NB4 (cell line): ENCODE measurements at places on chromosomes 5 and 9.

DNA sequence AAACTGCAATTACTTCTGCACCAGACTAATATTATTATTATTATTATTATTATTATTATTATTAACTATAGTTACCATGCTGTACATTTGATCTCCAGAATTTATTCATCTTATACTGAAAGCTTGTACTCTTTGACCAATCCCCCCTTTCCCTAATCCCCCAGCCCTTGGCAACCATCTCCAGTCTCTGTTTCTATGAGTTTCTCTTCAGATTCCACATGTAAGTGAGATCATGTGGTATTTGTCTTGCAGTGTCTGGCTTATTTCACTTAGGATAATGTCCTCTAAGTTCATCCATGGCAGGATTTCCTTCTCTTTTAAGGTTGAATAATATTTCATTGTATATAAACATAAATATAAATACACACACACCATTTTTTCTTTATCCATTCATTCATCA, 287.0 kb upstream of the DAB2 start:
- DNase-seq: no peak

GRCh38 chr5:172541773-172542136, 87.4 kb upstream of the SH3PXD2B start:
- DNase-seq: no peak

- peak; percentile 32 for DNase-seq
These were observed 17.0 kb downstream of the SWI5 start for GRCh38 chr9:128293091-128293490.

DNA sequence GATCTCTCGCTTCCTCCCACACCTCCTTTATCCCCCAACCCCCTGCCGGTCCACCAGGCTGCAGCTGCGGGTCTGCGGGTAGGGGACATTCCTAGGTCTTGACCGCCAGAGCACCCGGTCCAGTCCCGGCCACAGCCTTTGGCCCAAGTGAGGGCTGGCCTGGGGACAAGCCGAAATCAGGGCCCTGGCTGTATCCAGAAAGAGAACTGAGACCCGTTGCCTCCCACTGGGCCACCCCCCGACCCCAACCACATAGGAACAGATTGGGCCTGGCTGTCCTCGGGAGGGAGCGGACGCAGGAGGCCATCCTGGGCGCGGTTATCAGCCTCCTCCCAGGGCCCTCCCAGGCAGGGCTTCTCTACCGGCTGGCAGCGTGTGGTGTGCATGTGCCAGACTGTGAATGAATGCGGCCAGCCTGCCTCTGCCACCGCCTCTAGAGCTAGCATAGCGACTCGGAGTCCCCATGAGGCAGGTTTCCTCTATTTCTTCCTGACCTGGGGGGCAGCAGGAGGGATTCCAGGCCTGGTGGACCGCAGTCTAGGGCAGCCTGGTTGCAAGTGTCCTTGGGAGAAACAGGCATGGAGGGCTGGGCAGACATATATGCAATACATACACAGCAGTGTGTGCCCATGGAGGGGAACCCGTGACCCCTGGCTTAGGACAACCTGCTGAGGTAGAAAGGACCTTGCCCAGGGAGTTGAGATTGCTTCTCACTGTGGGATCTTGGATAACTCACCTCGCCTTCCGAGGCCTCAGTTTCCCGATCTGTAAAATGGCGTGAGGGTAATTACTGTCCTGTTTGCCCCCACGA, 1.2 kb downstream of the N4BP3 start:
- DNase-seq: peak; percentile 40

DNA sequence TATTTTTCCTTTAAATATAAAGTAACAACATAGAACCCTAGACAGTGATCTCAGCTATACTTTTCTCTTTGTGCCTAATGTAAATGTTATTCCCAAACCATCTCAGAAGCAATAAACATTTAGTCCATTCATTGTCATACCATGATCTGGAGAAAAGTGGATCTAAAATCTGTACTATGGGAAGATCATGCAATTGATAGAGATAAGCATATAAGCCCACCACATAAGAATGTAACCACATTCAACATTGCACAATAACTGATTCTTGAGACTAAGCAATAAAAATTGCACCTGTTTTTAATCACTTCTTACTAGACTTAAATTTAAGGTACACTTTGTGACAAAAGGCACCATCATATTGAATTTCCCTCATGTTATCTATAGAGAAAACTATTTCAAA, 1403.0 kb upstream of the C9orf72 start:
- DNase-seq: no peak

GRCh38 chr5:177487975-177488374, 9.4 kb downstream of the PDLIM7 start:
- peak; percentile 62 for DNase-seq

DNA sequence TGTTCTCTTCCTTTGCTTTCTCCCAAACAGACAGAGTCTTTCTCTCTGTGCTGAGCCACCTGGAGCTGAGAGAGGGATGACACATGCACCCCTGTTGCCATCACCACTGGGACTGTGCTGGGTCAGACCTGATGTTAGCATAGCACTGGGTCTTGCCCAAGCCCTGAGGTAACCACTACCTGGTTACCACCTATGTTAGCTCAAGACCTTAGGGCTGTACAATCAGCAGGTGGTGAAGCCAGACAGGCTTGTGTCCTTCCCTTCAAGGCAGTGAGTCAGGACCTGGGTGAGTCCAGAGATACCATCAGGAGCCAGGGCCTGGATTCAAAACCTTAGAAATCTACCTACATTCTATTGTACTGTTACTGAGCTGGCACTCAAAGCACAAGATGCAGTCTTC, 32.1 kb downstream of the FST start:
- DNase-seq: no peak

DNA sequence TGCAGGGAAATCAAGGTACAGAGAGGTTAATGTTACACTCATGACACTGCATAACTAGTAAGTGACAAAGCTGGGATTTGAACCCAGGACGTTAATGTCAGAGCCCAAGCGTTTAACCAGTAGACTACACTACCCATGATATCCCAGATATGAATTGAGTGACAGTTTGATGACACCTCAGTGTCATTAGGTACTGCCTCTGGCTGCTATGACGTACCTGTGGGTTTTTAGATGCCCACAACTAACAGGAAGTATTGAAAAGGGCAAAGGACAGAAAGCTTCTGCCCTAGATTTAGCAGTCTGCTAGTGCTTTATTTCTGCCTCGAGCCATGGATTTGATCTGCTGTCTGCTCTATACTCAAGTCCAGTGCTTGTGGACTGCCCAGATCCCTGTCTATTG, 56.2 kb downstream of the GLRA1 start:
- DNase-seq: no peak

DNA sequence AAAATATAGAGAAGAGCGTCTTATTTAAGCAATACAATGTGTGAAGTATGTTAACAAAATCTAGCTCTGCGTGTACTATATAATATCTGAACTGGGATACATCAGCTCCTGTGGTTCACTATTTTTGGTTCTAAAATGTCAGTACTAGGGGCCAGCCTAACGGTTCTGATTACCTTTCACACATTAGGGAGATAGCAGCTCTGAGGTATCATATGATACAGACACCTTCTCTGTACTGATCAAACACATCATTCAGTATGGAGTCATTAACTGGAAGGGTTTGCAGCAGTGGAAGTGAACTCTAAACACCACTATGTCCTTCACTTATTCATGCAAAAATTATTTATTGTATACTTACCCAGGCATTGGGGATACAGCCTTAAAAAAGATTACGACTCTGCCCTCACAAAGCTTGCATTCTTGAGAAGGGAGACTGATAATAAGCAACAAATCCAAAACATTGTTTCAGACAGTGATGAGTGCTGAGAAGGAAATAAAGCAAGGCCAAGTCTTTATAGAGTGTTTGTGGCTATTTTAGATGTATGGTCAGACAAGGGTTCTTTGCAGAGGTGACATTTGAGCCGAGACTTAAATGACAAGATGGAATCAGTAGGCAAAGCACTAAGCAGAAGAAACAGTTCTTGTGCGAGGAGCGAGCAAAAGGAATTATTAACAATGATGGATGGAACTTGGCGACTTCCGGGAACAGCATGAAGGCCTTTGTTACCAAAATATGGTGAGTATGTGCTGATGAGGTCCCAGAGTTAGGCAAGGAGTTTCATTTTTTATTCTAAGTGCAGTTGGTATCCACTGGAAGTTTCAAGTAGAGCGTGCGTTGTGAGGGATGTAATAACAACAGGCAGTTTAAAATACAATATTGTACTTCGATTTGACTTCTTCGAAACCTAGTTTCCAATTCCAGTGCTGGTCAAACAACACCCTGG, 1.8 kb upstream of the LNPEP start:
- DNase-seq: peak; percentile 12

DNA sequence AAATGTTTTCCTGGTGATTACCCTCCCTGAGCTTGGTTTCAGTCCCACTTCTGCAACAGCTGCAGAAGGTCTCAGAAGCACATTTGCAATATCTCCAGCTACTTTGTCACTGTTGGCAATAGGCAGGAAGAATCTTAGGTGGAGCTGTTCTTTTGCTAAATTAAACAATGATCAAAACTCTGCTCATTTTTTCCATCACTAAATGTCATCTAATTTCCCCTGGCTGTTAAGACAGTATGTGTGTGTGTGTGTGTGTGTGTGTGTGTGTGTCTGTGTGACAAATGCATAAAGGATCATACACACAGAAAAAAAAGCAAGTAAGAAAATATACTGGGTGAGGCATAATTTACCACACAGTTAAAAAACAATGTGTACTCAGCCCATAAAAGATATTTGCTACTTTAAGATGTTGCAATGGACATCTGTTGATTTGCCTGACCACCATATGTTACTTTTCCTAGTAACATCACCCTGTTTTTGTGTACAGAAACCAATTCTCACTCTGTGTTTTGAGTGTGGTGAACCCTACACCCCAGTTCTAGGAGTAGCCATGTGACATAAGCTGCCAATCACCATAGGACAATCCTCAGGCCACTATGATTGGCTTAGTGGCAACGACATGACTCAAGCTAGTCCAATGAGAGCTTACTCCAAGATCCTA, 572.6 kb upstream of the CLINT1 start:
- peak; percentile 19 for DNase-seq

DNA sequence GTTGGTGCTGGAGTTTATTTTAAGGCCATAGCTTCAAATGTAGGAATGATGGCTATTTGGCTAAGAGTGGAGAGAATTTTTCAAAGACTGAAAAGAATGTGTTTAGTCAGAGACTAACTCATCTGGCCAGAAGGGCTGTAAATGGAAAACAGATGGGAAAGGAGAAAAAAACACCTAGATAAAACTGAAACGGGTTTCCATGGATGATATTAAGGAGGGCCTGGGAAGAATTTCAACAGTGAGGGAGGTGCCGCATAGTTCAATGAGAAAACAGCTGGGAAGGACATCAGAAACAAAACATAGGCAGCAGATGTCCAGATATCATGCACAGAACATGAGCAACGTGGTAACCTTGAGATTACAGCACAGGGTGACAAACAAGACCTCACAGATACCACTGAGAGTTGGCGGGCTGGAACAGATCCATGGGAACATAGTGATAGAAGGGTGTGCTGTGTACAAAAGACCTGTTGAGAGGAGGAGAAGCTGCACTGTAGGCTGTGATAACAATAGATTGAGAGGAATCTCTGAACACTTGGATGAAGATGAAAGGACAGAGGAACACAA, 31.2 kb upstream of the RAD23B start:
- no peak for DNase-seq

DNA sequence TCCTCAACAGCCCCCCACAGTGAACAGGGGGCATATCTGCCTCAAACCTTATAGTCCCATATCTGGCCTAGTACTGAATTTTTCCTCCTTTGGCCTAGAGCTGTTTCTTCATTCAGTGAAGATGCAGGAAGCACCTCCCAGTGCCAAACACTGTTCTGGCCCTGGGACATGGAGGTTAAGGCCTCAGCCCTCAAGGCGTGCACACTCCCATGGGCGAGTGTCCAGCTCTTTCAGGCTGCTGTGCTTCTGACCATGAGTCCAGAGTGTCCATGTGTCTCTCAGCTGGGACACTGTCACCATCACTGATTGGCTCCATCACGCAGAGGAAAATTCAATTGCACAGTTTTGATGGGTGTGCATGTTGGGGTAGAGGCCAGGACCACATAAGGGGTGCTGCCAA, 151.5 kb downstream of the PAX5 start:
- no peak for DNase-seq

DNA sequence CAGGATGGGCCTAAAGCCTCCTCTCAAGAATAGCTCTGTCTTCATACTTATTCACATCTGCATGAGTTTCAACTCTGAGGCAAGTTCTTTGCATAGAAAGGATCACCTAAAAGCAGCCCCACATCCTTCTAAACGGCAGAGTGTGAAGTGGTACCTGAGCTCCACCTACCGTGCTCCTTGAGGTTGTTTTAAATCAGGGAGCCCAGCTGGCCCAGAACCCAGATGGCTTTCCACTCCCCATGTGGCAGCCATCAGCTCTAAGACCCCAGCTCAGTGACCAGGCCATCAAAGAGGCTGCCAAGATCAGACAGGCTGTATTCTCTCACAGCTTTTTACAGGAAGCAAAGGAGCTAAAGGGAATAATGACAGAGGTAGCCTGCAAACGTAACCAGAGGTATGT, 299.3 kb downstream of the RASEF start:
- DNase-seq: no peak

- peak; percentile 35 for DNase-seq
These were observed 33.5 kb downstream of the SPEF2 start for GRCh38 chr5:35651002-35651756.

DNA sequence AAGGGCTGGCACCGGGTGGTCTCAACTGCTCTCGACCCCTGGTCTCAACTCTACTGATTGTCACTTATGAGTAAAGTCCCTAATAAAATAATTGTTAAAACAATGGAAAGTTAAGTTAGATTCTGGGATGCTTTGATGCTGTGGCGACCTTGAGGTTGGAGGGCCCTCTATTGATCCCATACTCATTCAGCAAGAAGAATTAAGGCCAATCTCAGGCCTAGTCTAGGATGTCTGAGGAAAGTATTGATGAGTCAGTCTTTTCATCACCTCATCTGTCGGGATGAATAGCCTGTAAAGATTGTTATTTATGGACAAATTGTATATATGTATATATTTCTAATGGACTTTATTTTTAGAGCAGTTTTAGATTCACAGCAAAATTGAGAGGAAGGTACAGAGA, 50.8 kb downstream of the WDR36 start:
- DNase-seq: no peak

DNA sequence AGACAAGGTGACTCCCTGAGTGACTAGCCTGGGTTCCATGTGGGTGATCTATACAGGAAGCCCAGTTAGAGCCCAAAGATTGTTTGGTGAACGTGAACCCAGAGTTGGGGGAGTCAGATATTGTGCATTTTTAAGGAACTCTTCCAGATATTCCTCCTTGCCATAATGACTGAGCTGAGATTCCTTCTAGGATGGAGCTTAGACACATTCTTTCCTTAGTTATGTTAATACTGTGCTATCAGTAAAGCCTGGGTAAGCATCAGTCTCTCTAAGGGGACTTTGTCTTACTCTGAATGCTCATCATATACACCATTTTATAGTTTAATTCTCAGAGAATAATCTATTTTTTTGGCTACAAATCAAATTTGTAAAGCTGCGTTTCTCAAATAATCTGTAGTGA, 68.1 kb downstream of the FOXB2 start:
- DNase-seq: no peak

- no peak for DNase-seq
These were observed 189.3 kb upstream of the MAST4 start for GRCh38 chr5:66406761-66407336.

DNA sequence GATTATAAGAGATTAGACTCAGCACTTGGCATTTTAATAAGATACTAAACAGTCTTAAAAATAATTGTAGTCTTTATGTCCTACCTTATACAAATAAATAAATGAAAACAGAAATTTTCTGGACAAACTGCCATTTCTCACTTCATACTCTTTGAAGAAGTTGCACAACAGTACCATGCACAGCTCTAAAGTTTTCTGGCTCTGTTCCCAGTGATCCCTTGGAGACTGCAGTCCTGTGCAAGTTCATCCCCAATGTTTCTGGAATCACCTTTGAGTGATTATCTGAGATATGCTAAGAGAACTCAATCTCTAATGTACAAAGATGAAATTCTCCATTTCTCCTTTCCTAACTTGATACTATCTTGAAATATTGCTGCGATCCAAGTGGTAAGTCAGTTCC, 330.4 kb upstream of the EDIL3 start:
- DNase-seq: no peak
